ENCODE measurements at places on chromosomes 7 and 10.

DNA sequence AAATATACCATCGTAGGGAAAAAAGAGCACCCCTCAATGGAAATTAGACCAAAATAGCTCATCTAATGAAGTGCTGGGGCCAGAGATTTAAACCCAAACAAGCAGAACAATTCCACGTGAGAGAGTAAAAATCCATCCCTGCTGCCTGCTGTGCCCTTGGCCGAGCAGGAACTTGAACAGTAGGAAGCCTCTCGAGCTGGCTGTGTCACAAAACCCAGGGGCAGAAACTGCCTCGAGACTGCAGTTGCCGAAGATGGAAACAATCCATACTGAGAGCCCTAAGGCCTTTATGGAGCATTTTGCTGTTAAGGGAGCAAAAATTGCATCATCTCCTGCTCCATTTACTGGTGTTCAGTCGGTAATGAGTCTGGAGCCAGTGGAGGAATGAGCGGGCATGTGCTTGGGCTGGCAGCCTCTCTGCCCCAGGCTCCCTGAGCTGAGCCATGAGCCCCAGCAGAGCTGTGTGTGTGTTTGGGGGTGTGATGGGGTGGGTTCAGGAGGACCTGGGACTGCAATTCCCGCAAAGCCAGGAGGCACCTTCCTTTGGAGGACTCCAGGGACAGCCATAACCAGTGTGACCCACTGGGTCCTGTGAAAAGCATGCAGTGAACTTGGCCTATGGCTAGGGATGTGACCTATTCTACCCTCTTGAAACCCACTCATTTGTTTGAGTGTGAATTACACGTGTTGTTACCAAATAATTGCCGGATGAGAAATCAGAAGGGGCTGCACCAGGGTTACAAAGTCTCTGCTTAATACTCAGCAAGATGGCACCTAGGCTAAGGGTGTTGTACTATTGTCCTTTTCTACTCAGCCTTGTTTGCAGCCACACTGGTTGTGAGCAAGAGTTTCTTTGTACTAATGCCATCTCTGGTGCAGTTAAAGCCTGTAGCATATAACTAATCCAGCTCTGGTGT is 58.3 kb downstream of the CDHR3 start:
- no peak for DNase-seq

DNA sequence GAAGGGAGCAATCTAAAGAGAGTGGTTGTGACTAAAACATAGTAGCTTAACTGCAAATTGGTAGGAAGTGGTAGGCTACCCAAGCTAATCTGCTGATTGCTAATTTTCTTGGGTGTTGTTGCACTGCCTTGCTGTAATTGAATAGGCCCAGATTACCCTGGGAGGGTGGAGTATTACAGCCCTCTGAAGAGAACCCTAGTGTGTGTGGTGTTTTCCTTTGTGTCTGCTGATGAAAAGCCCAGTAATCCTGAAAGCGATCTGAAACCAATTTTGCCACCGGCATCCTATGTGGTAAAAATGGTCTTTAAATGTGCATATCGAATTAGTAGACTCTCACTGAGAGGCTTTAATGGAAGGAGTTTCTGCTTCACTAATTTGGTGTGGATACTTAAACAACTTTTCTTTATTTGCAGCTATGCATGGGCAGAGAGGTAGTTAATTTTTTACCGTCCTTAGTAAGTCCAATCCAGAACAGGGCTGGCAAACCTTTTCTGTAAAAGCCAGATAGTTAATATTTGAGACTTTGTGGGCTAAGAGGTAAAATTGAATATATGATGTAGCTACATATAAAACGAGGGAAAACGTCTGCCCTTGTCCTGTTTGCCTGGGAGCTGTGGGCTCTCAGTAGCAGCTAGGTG is 92.5 kb downstream of the CSTF2T start:
- no peak for DNase-seq

DNA sequence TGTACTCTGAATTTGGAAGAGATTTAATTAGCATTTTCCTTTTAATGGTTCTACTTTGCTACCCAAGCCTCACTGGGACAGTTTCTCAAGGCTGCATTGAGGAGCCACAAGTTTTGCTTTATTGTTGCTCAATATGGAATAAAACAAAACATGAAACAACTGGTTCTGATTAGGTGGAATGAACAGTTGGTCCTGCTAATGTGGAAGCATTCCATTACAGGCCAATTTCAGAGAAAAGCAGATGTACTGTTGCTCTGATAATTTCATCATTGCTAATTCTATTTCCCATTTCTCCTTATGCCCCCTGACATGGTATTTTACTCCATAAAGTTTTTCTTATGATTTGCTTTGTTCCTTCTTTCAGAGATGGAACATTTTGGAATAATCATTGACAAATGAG is 66.0 kb upstream of the PAPSS2 start:
- no peak for DNase-seq

DNA sequence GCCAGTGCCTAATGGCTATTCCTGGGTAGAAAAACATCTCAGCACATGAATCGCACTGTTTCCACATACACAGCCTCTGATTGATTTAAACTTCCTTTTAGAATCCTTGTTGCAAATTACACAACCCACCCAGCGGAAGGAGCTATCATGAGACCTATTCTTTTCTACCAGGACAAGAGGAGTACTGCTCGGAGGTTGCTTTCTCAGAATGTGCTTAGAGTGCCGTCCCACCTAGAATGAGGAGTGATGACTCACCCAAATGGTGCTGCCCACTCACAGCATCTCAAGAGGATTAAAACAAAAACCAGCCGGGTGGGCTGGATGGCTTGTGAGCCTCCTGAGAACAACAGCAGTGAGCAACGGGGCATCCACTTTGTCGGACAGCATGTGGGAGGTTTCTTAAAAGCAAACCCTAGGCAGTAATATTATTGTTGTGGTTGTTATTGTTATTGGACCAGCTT is 128.9 kb downstream of the DGKI start:
- no peak for DNase-seq

GRCh38 chr7:158541346-158542010 is 46.1 kb downstream of the PTPRN2 start:
- no peak for DNase-seq

GRCh38 chr10:95254629-95255028 is 36.2 kb downstream of the PDLIM1 start:
- no peak for DNase-seq

- peak; percentile 24 for DNase-seq
Observed at GRCh38 chr10:29130190-29130673, 158.6 kb upstream of the LYZL1 start.

DNA sequence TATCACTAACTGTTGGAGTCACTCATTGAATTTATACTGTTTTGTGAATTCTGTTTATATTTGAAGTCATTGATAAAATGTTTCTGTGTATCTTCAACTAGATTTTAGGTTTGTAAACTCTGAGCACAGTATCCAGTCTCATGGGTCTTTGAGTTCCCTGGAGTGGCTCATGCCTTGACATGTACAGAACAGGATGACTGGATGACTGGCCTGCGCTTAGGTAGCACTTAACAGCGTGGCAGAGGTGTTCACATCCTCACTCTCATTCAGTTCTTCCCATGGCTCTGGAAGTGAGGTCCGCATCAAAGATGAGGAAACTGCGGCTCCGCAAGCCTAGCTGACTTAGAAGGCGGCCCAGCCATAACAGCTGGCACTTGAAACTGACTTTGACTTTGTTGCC is 576.9 kb downstream of the SUGCT start:
- no peak for DNase-seq

- DNase-seq: no peak
Observed at GRCh38 chr7:75891815-75892411, 13.1 kb downstream of the RHBDD2 start.

DNA sequence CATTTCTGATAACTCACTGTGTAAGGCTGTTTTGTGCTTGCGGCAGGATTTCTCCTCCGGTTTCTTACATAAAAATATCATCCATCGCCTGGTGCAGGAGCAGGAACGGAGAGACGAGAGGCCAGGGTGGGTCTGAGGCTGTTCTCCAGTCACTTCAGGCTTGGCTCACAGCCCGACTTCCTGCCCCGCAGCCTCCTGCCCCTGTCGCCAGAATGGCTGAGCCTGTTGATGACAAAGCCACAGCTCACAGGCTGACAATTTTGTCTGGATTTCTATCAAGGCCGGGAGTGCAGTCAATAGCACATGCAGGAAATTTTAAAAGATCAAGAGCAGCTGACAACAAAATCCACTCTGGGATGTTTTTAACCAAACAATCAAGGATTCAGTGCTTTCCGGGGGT is 229.7 kb upstream of the ZNF32 start:
- peak; percentile 31 for DNase-seq

DNA sequence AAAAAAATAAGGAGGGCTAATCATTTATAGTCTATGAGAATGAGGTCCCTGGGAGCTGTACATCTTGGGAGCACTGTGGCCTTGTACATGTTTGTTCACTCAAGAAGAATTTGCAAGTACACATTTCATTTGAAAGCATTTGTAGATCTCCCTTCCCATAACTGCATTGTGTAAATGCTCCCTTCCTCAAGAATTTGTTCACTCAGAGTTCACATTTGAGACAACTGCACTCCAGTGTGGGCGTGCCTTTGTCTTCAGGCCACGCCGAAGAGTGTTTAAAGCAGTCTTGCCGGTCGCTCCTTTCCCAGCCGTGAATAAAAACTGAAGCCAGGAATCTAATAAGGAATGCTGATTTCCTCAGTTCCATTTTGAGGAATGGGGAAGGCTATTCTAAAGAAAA is 291.1 kb upstream of the LYZL1 start:
- no peak for DNase-seq

- no peak for DNase-seq
Observed at GRCh38 chr10:61215246-61215645, 237.9 kb downstream of the TMEM26 start.

DNA sequence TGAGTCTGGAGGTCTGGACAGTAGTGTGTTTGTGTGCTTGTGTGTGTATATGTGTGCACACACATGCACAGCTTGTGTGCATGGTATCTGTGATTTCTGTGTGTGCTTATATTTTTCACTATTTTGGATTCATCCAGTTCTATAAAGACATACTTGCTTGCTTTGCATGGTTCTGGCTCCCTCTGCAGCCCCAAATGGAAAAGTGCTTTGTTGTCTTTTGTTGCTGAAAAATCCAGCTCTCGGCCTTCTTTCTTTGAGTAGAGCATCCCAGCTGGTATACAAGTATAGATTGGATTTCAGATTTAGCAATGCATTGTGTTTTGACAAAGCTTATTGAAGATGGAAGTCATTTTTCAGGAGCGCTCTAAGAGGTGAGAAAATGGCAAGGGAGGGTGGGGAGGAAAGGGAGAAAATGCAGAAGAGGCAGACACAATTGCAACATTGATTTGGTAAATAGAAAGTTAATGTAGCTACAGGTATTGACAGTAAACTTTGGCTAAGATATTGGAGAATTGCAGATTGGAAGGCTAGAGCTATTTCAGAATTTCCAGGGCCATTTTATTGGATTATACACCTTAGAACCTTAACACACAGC is 333.9 kb downstream of the AUTS2 start:
- peak; percentile 61 for DNase-seq

DNA sequence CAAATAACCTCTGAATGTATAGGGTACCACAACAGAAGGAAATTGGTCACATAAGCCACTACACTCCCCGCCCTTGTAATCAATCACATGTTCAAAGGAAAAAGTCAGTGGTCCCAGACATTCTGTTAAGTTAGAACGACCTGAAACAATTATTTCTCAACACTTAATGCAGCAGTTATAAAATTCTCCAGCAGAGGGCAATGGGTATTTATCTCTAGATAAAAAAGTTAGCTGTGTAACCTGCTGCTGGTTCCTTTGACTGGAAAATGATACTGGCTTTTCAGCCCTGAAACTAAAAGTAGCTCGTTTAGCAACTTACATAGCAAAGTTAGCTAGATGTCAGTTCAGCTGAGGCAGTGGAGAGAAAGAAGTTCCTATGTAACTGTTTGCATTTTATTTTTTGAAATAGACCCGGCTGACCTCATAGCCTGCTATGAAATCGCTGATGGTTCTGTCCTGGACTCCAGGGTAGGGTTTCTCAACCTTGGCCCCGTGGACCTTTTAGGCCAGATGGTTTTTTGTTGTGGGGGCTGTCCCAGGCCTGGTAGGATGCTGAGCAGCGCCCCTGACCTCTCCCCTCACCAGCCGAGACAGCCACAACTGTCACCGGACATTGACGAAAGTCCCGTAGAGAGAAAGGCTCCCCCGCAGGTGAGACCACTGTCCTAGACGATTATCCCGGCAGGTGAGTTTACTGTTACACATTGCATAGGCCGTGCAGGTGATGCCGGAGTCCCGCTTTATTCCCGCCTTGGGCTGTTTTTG is 40.2 kb upstream of the PROSER2 start:
- DNase-seq: peak; percentile 32

DNA sequence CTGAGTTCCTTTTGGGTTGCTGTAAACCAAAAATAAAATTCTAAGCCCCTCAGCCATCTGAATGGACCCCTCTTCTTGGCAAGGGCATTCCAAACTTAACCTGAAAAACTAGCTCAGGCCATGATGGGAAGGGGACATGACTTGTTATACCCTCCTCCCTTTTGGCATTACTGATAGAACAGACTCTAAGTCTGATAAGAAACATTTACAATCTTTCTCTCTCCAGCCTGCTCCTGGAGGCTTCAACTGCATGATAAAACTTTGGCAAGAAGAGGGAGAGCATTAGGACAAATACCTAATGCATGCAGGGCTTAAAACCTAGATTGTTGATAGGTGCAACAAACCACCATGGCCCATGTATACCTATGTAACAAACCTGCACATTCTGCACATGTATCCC is 40.9 kb upstream of the ATOH7 start:
- DNase-seq: no peak

DNA sequence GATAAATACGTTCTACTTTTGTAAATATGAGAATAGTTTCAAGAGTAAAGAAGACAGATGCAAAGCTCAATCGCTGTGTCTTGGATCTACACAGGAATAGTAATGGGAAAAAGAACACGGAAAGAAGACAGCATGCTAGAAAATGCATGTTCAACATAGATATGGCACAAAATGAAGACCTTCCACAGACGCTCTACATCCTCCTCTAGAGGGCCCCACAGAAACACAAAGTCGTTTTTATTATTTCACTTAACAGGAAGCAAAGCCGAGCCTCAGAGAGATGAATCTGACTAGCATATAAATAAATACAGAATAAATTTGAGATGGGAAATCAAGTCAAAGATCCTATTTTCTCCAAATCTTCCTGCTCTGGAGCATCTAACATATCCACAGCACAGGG is 292.6 kb downstream of the PARD3 start:
- no peak for DNase-seq

GRCh38 chr7:79506481-79506880 is 53.0 kb upstream of the MAGI2 start:
- DNase-seq: no peak

GRCh38 chr7:35025369-35025870 is 11.9 kb downstream of the DPY19L1 start:
- no peak for DNase-seq

DNA sequence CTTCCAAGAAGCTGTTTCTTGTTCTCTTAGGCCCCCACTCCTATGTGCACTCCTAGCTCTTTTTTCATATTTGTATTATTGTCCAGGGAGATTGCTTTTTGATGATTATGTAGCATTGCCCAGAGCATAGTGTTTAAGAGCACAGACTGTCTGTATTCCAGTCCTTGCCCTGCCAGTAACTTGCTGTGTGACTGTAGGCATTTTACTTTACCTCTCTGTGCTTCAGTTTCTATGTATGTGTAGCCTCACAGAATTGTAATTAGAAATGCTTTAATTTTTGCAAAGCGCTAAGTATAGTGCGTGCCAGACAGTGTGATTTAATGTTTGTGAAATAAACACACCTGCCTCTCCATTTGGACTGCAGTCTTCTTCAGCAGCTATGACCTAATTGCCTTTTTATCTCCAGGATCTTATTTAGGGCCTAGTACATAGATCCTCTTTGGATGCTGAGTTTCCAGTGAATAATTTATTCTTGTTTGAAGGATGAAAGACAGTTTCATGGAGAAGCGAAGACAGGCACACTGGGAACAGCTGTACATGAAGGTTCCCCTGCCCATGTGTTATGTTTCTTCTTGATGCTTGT is 1.4 kb downstream of the SEC23IP start:
- DNase-seq: no peak

- peak; percentile 38 for DNase-seq
Observed at GRCh38 chr10:77160679-77161078, 476.9 kb downstream of the KCNMA1 start.
